Colonic mucosa (tissue), 4 donors: ENCODE measurements at places on chromosomes 12 and 14.

- H3K27me3 ChIP-seq, result no peaks in the 10 kb centered on the region
- H3K4me3 ChIP-seq, result no peak overlapping the region
- no peak for DNase-seq
- H3K4me1 ChIP-seq, result no peaks in the 10 kb centered on the region
These were observed 44.6 kb downstream of the A2ML1 start for GRCh38 chr12:8867009-8867408.

- no peaks in the 10 kb centered on the region for H3K36me3 ChIP-seq
- H3K27ac ChIP-seq, result peak overlapping the region; percentile 29
- no peak for DNase-seq
- H3K4me1 ChIP-seq, result no peaks in the 10 kb centered on the region
These were observed 13.7 kb downstream of the PRKCH start for GRCh38 chr14:61335049-61335448.

GRCh38 chr12:67068204-67068731, 200.9 kb upstream of the CAND1 start:
- H3K4me1 ChIP-seq, result no peaks in the 10 kb centered on the region
- H3K27ac ChIP-seq, result no peak overlapping the region
- no peaks in the 10 kb centered on the region for H3K36me3 ChIP-seq
- H3K27me3 ChIP-seq, result no peaks in the 10 kb centered on the region
- H3K4me3 ChIP-seq, result peak overlapping the region; percentile 54
- peak; percentile 29 for DNase-seq

- no peak overlapping the region for H3K27ac ChIP-seq
- H3K4me1 ChIP-seq, result no peaks in the 10 kb centered on the region
- H3K4me3 ChIP-seq, result no peak overlapping the region
- DNase-seq, result no peak
- no peaks in the 10 kb centered on the region for H3K36me3 ChIP-seq
These were observed 114.2 kb downstream of the TTC6 start for GRCh38 chr14:37709419-37710195.

DNA sequence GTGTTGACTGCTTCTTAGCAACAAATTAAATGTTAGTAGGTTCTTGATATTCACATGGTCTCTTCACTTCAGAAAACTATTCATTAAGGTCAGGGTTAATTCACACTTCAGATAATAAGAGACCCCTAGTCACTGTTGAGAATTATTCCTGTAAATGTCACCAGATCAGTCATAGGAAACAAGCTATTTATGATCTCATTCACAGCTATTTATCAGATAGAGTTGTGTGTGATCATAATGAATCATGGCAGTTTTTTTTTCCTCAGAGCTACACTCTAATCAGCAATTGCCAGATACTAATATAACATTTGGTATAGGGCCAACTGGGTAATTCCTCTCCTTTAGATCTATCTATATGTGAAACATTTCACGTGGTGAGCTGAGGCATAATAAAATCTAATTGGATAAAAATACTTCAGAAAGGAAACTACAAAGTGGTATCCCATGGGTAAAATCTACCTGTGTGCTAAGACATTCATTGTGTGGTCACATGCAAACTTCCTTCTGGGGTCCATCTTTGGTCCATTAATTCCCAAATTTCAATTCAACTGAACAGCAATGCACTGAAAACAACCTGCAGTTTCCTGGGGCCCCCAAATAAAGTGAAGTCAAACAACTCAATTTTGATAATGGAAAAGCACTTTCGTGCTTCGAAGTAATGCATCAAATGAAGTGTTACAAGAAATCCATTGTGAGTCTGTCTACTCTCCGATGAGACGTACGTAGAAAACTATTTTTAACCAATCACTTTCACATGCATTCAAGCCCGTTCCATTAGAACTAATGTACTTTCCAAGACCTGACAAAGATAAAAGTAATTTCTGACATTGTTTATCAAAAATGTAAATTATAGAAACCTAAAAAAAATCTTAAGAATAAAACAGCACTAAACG, 197.0 kb downstream of the ACSS3 start:
- H3K27ac ChIP-seq, result no peak overlapping the region
- no peak for DNase-seq
- no peak overlapping the region for H3K4me3 ChIP-seq
- no peaks in the 10 kb centered on the region for H3K27me3 ChIP-seq
- no peaks in the 10 kb centered on the region for H3K4me1 ChIP-seq

DNA sequence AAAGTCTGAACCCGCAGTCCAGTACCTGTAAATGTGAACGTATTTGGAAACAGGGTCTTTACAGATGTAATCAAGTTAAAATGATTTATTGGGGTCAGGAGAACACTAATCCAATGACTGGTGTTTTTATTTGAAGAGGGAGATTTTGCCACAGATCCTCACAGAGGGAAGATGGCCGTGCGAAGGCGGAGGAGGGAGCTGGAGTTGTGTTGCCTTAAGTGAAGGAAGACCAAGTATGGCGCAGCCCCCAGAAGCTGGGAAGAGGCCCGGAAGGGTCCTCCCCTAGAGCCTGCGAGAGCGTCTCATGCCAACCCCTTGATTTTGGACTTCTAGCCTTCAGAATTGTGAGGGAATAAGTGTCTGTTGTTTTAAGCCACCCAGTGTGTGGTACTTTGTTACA, 102.8 kb upstream of the NUDT4 start:
- no peak overlapping the region for H3K4me3 ChIP-seq
- H3K4me1 ChIP-seq, result no peaks in the 10 kb centered on the region
- H3K27me3 ChIP-seq, result no peaks in the 10 kb centered on the region
- H3K36me3 ChIP-seq, result no peaks in the 10 kb centered on the region

- no peaks in the 10 kb centered on the region for H3K36me3 ChIP-seq
- no peak for DNase-seq
- H3K4me1 ChIP-seq, result no peaks in the 10 kb centered on the region
- no peak overlapping the region for H3K27ac ChIP-seq
- H3K4me3 ChIP-seq, result no peak overlapping the region
These were observed 80.8 kb downstream of the ANO2 start for GRCh38 chr12:5864301-5864700.

GRCh38 chr14:103228866-103229265, 105.2 kb upstream of the EIF5 start:
- no peak for DNase-seq
- H3K27ac ChIP-seq, result no peak overlapping the region
- H3K27me3 ChIP-seq, result no peaks in the 10 kb centered on the region

DNA sequence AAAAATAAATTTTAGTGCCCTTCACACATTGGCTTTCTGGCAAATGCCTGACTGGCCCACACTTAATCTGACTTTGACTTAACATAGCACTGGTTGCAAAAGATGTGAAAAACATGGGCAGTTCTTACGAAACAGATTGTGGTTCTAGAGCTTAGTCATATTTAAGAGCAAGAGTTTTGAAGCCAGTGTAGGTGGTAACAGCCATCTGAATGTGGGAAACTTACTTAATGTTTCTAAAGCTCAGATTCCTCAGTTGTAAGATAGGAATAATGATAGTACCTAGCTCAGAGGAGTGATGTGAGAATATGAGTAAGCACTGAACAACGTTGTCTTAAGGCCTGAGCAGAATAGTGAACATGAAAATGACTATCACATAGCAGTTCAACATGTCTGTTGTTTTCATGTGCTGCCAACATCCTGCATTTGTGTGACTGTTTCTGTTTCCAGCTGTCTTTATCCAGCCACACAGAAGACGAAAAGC, 262.7 kb downstream of the SYT1 start:
- H3K4me1 ChIP-seq, result no peaks in the 10 kb centered on the region
- no peak overlapping the region for H3K4me3 ChIP-seq
- H3K27ac ChIP-seq, result no peak overlapping the region
- DNase-seq, result no peak
- H3K36me3 ChIP-seq, result no peaks in the 10 kb centered on the region
- H3K27me3 ChIP-seq, result no peaks in the 10 kb centered on the region

GRCh38 chr14:96255501-96256366, at the start of gene BDKRB1:
Gene BDKRB1 (plus strand): TSS chr14:96256210. CDS start chr14:96263683, 7,473 bp downstream.
- H3K27ac ChIP-seq, result peak within 1 kb of the TSS; percentile 13
- H3K27me3 ChIP-seq, result no peaks in the 10 kb centered on the region
- H3K4me1 ChIP-seq, result no peaks in the 10 kb centered on the region
- DNase-seq, result no peak
- no peaks in the 10 kb centered on the region for H3K36me3 ChIP-seq

GRCh38 chr14:41385797-41386196, 220.9 kb upstream of the LRFN5 start:
- no peak for DNase-seq
- H3K4me1 ChIP-seq, result no peaks in the 10 kb centered on the region
- no peak overlapping the region for H3K27ac ChIP-seq
- no peaks in the 10 kb centered on the region for H3K36me3 ChIP-seq

DNA sequence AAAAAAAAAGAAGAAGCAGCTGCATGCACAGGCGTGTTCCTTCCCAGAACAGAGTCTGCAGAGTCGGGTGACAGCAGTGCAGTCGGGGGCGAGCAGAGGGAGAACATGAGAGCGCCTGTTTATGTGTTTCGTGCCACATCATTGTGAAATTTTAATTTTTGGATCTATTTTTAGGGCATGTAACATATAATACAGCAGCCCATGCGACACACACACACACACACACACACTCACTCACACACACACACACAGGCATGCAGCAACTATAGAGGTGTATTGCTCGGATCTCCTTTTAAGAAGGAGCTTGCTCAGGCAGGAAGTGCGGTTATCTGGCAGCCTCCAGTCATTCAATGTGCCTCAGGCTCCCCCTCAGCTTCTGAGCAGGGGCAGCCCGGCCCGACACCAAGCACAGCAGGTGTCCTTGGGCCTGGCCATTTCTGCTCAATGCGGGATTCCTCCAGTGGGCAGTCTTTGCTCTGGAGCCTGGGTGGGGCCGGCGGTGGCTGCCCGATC, 71.8 kb downstream of the ZNF664 start:
- H3K27ac ChIP-seq, result no peak overlapping the region
- H3K4me1 ChIP-seq, result no peaks in the 10 kb centered on the region
- H3K4me3 ChIP-seq, result no peak overlapping the region
- DNase-seq, result no peak
- H3K27me3 ChIP-seq, result no peaks in the 10 kb centered on the region

DNA sequence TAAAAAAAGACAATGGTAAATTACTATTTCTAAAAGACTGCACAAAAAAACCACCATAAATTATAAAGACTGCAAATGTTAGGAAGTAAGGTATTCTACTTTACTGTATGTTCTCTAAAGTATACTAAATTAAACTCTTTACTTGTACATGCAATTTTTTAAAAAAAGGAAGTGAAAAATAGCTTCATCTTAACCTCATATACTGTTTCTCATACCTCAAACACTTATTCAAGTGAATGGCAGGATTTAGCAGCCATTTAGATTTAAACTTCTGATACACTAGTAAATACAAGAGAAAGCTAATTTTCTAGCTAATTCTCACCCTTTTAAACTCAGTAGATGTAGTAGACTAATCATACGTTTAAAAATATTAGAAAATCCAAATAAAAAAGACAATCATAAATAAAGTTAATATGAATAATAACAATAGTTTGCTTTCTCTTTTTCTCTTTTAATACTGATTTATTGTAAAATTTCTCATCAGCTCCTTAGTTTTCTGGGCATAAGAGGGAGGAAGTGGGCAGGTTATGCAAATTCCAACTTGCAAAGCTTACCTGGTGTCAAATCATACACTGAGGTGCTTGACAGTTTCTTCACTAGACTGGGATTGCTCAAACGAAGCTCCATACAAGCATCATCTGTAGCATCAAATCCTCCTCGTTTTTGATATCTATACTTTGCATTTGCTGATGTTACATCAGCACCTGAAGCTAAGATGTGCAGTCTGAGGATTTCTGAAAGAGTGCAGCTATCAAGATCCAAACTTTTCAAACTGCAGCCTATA, 71.0 kb upstream of the CFL2 start:
- no peaks in the 10 kb centered on the region for H3K4me1 ChIP-seq
- no peaks in the 10 kb centered on the region for H3K27me3 ChIP-seq
- no peak for DNase-seq
- H3K27ac ChIP-seq, result no peak overlapping the region

GRCh38 chr12:109581856-109582255, 8.3 kb downstream of the MVK start:
- H3K27me3 ChIP-seq, result no peaks in the 10 kb centered on the region
- no peak overlapping the region for H3K27ac ChIP-seq
- DNase-seq, result no peak
